ENCODE measurements at places on chromosomes 6 and 20. TPM values are rescaled to one million over a fixed set of nuclear protein-coding genes. Genes with fewer than 3 reads are reported as not detected.

Gene SIRPB2
- 0.36 TPM for total RNA-seq

Gene ADTRP
- total RNA-seq: 0.74 TPM

Gene COL12A1
- total RNA-seq: 8.6 TPM

Gene YTHDF1
- total RNA-seq: 46.0 TPM

Gene OXT
- not detected for total RNA-seq

Gene BPHL
- total RNA-seq: 16.5 TPM

Gene ARFGEF3
- 41.0 TPM for total RNA-seq

Gene TBX18
- total RNA-seq: 3.4 TPM

Gene HM13
- total RNA-seq: 131 TPM

Gene PRPH2
- total RNA-seq: 3.3 TPM

Gene PDYN
- total RNA-seq: 0.28 TPM

Gene REPS1
- 38.6 TPM for total RNA-seq

Gene SIGLEC1
- 5.3 TPM for total RNA-seq

Gene SLC35F1
- 2.1 TPM for total RNA-seq

Gene ADGB
- 8.1 TPM for total RNA-seq

Gene KCNK16
- not detected for total RNA-seq

Gene ENTPD6
- 105 TPM for total RNA-seq

Gene SSTR4
- total RNA-seq: not detected

Gene SYNJ2
- 19.9 TPM for total RNA-seq

Gene APOBEC2
- 2.0 TPM for total RNA-seq

Gene MATN4
- 0.34 TPM for total RNA-seq

Gene NOTCH4
- 18.2 TPM for total RNA-seq

Gene OR2B6
- total RNA-seq: not detected

Gene ANKEF1
- 7.1 TPM for total RNA-seq

Gene ULBP2
- 0.32 TPM for total RNA-seq

Gene HCRTR2
- not detected for total RNA-seq

All from prostate gland (tissue), 2 donors.